ENCODE measurements at places on chromosomes 13 and 19.

- DNase-seq: no peak
Observed at GRCh38 chr19:18440936-18441803, 3.2 kb upstream of the ISYNA1 start.

GRCh38 chr13:41563341-41563983 lies 106.1 kb downstream of the RGCC start:
- DNase-seq: no peak

DNA sequence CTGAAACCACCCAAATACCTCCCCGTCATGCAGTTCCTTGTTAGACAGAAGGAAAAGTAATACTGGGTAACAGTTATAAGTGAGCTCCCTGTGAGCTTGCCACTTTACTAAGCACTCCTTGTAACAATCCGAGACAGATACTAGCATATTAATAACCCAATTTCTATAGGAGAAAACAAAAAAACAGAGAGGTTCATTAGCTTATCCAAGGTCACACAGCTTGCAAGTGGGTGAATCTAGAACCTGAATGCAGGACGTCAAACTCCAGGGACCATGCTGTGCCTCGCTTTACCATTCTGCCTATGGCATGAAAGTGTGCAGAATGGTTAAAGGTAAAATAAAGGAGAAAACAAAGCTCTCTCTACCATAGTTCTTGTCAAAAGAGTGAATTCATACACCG lies 15.4 kb downstream of the SIGLEC5 start:
- DNase-seq: no peak

GRCh38 chr19:23957660-23958281 lies 43.1 kb downstream of the ZNF726 start:
- DNase-seq: no peak

- DNase-seq: peak; percentile 54
Observed at GRCh38 chr19:38852231-38853044, 2.7 kb upstream of the HNRNPL start.

DNA sequence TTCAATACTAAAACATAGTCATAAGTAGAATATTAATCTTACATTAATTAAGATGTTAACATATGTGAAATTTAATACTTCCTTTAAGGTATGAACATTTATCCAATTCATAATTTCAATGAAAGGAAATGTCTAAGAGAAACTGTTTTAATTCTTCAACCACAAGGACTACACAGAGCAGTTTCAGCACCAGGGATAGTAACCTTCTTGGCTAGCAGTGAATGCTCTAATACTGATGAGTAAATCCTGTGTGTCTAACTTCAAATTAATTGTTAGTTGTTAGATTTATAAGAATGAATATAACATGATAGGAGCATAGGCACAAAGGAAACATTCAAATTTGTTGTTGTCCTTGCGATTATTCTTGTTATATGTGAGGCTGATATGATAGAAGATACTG lies 15.6 kb upstream of the NBEA start:
- no peak for DNase-seq

GRCh38 chr19:45469945-45470761 lies 2.4 kb downstream of the FOSB start:
- DNase-seq: no peak

GRCh38 chr19:3304871-3305423 lies 61.4 kb upstream of the NFIC start:
- peak; percentile 59 for DNase-seq

DNA sequence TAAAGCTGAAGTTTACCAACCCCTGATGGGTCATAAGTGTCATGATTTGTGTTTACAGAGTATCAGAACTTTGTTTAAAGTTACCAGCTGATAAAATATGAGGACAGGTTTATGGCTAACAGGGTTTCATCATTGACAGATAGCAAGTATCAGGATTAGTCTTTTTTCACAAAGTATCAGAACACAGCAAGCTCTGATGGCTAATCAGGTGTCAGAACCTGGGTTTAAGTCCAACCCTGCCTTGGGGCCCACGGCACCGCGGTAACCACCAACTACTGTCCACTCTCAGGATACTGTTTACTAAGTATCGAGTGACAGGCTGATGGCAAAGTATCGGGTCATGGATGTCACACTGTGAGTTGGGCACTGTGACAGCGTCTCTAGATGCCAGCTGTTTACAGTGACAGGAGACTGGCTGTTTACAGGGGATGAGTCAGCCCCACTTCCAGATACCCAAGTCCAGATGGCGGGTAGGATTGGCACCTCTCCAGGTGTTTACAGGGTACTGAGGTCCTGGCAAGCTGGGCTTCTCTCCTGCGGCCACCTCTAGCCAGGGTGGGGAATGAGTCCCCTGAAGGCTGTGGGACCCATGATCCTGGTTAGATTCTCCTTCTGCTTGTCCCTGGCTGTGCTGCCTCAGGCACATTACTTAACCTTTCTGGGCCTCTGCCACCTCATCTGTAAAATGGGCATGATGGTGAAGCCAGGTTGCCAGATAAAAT lies 21.8 kb downstream of the ARRDC2 start:
- no peak for DNase-seq

- DNase-seq: no peak
Observed at GRCh38 chr13:37226971-37227370, 121.5 kb upstream of the CSNK1A1L start.

GRCh38 chr13:67292886-67293285 lies 62.8 kb upstream of the PCDH9 start:
- DNase-seq: no peak
